Right atrium auricular region (tissue), 2 donors: ENCODE measurements at places on chromosomes 6 and 20.

GRCh38 chr6:68634726-68635411, at the start of gene ADGRB3:
Gene ADGRB3, plus strand, starts transcription at chr6:68635282. Its CDS starts 3,394 bp downstream, at chr6:68638676.
- peak; percentile 76 for DNase-seq

- DNase-seq = no peak
Observed at GRCh38 chr20:37622728-37623127, 71.1 kb upstream of the CTNNBL1 start.

DNA sequence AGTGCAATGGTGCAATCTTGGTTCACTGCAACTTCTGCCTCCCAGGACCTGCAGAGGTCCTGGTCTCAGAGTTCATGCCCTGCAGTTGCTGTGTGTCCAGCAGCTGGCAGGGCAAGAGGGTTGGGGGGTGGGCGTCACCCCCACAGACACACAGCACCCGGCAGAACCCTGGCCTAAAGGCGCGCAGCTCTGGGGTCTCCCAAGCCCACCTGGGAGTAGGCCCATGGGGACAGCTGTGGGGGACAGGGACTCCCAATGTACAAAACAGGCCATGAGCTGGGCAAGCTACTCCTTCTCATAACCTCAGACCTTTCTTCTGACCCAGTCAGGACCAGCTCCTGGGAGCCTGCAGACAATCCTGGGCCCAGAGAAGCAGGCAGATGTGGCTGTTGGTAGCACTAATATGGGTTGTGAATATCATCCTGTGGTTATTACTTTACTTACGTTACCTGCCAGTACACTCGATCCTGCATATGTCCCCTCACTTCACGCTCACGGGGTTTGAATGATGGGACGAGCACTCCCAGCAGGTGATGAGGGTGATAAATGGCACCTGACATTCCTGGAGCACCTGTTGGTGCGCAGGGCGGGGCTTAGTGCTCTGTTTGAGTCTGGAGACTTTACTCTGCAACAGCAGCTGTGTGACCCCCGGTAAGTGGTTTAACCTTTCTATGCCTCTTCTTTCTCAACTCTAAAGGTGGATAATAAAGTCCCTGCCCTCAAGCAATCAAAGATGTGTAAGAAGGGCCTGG, 39.9 kb upstream of the SULF2 start:
- DNase-seq = no peak

- no peak for DNase-seq
Observed at GRCh38 chr6:52735071-52735470, 28.2 kb downstream of the GSTA2 start.

DNA sequence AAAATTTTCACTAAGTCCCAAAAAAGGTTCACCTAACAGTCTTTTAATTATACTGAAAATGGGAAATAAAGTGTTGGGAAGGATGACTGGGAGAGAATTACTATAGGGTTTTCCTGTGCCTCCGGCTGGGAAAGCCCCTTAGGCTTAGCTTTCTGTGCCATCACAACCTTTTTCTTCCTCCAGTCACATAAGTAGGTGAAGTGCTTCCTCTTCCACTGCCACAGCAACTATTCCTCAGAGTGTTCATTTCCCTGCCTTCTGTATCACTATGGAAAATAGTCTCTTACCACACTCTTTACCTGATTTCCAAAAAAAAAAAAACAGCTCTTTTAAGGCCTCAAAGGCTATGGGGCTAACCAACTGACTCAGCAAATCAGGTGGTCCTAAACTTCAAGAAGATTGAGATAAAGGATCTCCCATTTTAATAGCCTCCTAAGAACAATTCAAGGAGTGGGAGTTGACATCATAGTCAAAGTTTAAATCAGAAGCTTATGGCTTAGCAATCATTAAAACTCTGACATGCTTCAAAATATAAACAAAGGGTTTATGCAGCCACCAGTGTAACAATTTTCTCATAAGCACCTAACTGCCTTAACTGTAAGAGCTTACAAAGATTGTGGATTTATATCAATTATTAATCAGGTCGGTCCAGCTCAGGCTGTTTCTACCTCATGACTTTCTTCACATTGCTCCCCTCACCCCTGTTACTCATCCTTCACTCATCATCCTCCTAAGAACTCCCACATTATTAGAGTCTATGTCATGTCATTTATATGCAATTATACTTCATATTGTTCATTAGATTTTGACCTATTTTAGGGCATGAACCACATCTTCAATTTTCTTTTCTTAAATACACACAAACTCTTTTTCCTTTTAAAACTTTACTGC, 95.3 kb downstream of the RNGTT start:
- DNase-seq = no peak

DNA sequence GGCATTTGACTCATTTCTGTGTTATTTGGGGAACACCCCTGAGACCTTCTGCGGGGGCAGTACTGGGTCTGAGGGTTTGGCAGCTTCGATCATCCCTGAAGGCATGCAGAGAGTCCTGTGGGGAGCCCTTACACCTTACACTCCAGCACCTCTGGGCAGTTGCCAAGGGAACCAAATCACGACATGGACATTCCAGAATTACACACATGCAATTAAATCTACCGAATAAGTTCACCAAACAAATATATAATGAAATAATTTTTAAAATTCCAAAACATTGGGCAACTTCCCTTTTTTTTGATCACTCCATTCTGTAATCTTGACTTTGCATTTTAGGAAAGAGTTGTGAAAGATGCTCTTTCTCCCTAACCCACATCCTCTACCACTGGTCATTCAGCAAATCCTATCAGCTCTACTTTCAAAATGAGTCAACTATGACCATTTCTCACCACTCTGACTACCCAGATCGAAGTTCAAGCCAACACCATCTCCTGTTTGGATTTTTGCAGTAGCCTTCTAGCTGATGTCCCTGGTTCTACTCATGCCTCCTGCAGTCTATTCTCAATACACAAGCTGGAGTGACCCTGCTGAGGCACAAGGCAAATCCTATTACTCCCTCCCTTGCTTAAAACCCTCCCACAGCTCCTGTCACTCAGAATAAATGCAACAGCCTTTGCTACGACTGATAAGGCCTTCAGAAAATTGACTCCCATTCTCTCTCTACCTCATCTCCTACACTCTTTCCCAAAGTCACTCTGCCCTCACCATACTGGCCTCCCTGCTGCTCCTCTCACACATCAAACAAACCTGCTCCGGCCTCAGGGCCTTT, 533.3 kb downstream of the HACE1 start:
- no peak for DNase-seq

GRCh38 chr6:71488186-71488585, 199.6 kb downstream of the OGFRL1 start:
- DNase-seq = no peak

DNA sequence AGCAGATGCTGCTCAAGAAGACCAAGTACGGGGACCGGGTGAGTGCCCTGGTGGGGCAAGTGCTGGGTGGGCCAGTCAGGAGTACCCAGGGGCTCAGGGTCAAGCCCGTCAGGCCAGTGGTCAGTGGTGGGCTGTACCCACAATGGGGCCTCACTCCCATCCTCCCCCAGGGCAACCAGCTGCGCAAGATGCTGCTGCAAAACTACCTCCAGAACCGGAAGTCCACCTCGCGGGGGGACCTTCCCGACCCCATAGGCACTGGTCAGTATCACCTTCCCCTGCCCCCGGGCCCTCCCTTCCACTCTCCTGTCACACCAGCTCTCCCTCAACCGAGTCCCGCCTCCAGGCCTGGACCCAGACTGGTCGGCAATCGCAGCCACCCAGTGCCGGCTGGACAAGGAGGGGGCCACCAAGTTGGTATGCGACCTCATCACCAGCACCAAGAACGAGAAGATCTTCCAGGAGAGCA, 27.0 kb downstream of the UQCC2 start:
- no peak for DNase-seq

- DNase-seq = no peak
Observed at GRCh38 chr6:168345896-168346754, 26.5 kb upstream of the DACT2 start.

GRCh38 chr6:1103945-1104623, 207.8 kb upstream of the FOXQ1 start:
- no peak for DNase-seq

DNA sequence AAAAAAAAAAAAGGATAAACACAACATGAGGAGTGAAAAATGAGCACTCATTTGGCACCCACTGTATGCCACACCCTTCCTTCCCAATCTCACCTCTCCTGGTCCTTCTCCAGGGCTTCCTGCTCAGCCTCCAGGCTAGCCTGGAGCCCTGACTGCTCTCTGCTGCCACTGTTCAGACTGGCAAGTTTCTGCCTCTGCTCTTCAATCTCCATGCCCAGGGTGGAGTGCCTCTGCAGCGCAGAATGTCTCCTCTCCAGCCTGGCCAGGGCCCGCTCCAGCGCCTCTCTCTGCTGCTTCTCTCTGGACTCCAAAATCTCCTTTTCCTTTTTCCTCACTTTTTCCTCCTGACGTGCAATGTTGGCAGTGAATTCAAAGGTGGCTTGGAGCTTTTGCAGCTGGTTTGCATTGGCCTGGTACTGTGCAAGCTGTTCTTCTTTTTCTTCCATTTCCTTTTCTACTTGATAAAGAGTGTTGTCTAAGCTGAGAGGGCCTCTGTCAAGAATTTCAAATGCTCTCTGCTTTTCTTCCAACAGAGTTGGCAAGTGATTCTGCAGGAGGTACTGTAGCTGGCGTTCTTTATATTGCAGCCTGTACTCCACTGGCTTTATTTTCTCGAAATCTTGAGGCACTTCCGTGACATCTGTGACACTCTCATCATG, 194.4 kb downstream of the KIF16B start:
- no peak for DNase-seq

DNA sequence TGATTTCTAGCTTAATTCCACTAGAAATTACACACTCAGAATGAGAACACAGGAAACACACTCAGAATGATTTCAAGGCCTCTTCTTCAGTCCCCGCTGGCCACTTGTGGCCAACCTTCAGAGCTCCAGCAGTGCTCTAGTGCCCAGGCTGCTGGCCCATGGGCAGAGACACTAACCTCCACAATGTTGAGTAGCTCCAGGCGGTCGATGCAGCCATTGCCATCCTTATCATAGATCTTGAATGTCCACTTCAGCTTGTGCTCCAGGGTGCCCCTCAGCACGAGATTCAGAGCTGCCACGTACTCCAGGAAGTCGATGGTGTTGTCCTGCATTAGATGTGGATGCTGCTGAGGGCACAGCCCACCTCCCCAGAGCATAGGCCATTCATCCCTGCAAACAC, 6.3 kb downstream of the GUCA1B start:
- no peak for DNase-seq

- no peak for DNase-seq
Observed at GRCh38 chr6:36375644-36376155, 11.8 kb downstream of the ETV7 start.

- DNase-seq = no peak
Observed at GRCh38 chr20:3313683-3314065, 74.7 kb upstream of the SLC4A11 start.

GRCh38 chr20:25369529-25369928, 21.1 kb downstream of the ABHD12 start:
- DNase-seq = no peak

- DNase-seq = no peak
Observed at GRCh38 chr20:53749499-53749898, 155.9 kb upstream of the ZNF217 start.

GRCh38 chr6:89275900-89276299, 39.2 kb downstream of the GABRR2 start:
- DNase-seq = no peak

DNA sequence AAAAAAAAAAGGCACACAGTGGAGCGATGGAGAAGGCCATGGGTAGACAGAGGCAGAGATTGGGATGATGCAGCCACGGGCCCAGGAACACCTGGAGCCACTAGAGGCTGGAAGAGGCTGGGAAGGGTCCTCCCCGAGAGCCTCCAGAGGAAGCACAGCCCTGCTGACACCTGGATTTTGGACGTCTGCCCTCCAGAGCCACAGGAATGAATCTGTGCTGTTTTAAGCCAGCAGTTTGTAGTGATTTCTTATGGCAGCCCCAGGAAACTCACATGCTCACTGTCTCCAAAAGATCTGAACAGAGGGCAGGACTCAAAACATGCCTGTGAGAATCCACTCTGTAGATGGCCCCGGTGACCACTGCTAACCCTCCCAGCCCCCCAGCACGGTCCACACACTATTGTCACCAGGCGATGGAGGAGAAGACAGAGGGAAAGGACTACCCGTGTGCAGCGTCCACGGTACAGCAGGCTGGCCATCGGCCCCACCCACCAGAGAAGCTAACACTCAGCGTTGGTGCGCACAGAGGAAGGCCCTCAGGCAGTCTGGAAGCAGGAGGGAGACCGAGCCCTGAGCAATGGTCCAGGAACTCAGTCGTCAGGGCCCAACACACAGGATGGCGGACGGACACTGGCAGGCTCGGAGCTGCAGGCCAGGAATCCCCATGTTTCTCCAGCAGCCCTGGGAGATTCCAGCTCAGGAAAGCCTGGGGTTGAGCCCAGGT, 99.7 kb downstream of the BMP7 start:
- no peak for DNase-seq

GRCh38 chr6:33305052-33305451, 6.3 kb upstream of the RGL2 start:
- DNase-seq = no peak

DNA sequence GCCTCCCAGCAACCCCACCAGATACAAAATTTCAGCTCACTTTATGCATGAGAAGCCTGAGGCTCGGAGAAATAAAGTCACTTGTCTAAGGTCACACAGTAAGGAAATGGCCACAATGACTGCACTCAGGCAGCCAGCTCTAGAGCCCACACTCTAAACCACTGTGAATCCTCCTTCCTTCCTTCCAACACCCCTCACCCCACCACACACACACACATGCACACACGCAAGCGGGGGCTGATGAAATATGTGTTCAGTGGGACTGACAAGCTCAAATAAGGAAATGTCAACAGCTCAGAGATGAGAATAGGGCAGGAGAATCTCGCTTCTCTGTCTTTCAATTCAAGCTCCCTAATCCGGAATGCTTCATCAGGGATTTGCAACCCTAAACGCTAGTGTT, 6.0 kb upstream of the BPIFA1 start:
- DNase-seq = no peak

DNA sequence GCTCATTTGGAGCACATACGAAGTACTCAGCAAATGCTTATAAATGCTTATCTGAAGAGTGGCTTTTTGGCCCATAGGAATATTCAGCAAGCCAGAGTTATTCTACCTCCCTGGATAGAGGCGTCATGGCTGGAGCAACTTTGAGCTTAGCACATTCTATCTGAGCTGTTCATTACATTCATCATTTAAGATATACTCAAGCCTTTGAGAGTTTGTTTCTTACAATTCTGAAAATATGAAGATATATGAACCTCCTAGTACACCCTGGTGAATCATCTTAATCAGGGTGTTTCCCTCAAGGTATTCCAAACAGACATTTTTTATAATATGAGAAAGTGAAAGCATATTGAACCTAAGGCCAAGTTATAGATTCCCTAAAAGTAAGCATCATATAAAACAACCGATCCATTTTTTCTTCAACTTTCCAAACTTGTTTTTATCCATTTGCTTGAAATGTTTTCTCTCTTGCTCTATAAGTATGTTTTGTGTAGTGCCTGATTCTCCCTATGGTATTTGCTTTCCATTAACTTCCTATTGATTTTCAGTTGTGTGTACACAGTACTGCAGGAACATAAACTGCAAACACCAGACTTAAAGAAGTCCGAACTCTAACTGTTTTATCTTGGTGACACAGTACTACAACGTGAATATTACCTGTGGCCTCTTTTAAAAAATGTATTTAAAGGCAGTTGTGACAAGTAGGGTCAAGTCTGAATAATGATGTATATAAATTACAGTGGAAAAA, 139.7 kb upstream of the PTPRK start:
- no peak for DNase-seq
